Stimulated activated CD4-positive, alpha-beta T cell treated with anti-CD3 and anti-CD28 coated beads, Interleukin-12 subunit alpha, Interleukin-12 subunit beta, amount 100 ng/mL, for 4 hours (primary cell): ENCODE measurements at places on chromosomes 16 and 17.
A peak's percentile ranks its signal among the peaks of the same experiment; 100 is the strongest.

GRCh38 chr17:18141210-18141803 lies 32.8 kb downstream of the MYO15A start:
- no peak for DNase-seq

GRCh38 chr16:67673712-67674580 lies 7.3 kb downstream of the C16orf86 start:
- no peak for DNase-seq

GRCh38 chr16:29694384-29695195 lies 15.6 kb downstream of the QPRT start:
- DNase-seq, result no peak

GRCh38 chr16:52758473-52758855 lies 211.5 kb upstream of the TOX3 start:
- no peak for DNase-seq

- DNase-seq, result peak; percentile 58
These were observed 19.7 kb upstream of the SLC47A1 start for GRCh38 chr17:19513897-19514488.

DNA sequence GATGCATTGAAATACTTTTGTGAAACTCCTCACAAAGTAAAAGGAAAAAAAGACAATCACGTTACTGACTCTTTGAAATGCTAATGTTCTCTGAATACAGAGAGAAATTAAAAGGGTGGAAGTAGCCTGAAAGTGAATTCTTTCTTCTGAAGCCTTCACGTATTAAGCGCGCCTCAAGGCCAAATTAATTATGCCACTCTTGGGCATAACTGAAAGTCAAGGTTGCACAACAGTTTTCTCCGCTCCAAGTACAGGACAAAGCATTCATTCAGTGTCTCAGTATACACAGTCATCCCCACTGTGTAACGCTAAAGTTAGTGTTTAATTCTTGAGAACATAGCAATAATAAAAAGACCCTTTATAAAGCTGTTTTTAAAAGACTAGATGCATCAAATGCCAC lies 21.5 kb downstream of the PARN start:
- DNase-seq, result no peak

GRCh38 chr16:88941913-88942909 lies 34.8 kb downstream of the CBFA2T3 start:
- peak; percentile 63 for DNase-seq

DNA sequence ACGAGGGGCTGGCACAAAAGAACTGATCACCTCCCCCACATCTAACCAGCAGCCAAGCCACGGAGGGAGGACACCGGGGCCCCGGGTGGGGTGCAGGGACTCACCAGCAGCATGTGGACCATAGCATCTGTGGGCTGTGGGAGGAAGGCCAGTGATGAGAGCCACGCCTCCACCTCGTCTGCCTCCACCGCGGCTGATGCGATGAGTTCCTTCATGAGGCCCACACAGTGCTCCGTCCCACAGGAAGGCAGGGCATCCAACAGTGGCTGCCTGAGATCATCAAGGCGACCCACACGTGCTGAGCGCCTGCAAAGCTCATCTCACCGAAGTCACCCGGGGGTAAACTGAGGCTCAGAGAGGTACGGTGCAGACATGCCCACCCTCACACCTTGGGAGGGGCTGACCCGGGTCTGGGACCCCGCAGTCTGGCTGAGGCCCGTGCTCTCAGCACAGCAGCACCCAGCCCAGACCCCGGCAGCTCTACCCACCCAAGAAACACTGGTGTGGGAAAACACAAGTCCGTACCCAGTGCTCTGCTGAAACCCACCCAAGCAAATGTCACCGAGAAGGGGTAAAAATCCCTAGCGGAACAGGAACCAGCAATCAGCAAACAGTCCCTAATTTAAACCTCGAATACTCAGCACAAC lies 85.9 kb downstream of the LITAF start:
- DNase-seq, result no peak

GRCh38 chr17:65103896-65104295 lies 33.3 kb upstream of the RGS9 start:
- no peak for DNase-seq

- DNase-seq, result no peak
These were observed 694.7 kb upstream of the SALL1 start for GRCh38 chr16:51845586-51846305.

DNA sequence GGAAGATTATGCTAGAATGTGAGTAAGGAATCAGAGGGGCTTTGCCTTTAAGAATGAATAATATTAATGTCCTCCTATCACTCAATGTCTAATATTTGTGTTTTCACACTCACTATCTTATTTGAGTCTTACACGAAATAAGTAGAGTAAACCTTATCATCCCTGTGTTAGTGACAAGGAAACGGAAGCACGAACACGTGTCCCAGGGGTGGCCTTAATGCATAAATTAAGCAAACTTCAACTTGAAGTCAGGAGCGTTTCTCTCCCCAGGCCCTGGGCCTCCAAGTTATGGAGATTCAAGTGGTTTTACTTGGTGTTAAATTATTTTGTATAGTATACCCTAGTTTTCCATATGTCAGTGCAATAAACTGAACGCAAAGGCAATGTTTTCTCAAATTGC lies 96.0 kb downstream of the WDR59 start:
- DNase-seq, result no peak

DNA sequence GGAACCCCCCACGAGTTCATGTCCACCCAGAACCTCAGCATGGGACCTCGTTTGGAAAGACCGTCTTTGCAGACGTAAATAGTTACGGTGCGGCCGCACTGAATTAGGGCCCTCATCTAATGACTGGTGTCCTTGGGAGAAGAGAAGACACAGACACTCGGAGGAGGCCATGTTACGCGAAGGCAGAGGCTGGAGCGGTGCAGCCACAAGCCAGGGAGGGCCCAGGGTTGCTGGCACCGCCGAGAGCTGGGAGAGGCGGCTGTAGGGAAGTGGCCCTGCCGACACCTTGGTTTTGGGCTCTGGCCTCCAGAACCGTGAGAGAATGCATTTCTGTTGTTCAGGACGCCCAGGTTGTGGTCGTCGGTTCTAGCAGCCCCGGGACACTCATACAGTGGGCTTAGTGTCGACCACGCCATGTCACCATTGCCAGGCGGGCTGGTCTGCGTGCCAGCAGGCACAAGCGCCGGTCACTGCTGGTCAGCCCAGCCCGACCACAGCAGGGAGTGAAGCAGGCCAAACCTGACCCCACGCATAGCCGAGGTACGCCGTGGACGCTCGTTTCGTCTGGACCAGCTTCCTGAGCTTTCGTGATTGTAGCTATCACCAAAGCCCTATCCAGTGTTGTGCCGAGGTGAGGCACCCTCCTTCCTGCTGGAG lies 10.7 kb upstream of the WDR45B start:
- DNase-seq, result no peak

DNA sequence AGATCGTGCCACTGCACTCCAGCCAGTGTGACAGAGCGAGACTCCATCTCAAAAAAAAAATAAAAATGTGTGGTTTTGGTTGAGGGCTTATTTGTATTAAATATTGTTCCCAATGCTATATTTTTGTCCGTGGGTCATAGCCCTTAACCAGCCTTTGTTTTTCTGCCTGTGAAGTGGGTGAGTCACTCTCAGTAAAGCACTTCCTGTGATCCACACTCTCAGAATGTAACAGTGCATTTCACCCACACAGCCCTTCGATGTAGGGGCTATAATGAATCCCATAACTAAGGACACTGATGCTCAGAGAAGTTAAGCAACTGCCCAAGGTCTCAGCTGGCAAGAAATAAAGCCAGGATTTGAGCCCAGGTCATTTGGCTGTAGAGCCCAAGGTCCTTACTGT lies 34.7 kb upstream of the POLR3E start:
- no peak for DNase-seq

DNA sequence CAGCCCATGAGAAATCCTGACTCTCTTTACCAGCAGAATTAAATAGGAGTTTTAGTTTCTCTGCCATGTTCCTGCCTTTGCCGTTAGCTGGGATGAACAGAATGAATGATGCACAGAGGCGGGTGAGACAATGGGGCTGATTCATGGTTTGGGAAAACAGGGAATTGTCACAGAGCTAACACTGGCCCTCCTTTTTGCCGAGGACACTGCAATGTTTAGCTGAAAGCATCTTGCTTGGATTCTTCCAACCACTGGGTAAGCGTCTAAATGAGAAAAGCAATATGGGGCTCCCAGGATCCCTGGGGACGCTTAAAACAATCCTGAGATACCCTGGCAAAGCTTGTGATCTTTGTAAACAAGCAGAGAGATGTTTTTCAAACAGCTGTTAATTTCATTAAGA lies 12.8 kb upstream of the PAFAH1B1 start:
- no peak for DNase-seq

GRCh38 chr16:79519448-79519847 lies 81.1 kb downstream of the MAF start:
- no peak for DNase-seq

DNA sequence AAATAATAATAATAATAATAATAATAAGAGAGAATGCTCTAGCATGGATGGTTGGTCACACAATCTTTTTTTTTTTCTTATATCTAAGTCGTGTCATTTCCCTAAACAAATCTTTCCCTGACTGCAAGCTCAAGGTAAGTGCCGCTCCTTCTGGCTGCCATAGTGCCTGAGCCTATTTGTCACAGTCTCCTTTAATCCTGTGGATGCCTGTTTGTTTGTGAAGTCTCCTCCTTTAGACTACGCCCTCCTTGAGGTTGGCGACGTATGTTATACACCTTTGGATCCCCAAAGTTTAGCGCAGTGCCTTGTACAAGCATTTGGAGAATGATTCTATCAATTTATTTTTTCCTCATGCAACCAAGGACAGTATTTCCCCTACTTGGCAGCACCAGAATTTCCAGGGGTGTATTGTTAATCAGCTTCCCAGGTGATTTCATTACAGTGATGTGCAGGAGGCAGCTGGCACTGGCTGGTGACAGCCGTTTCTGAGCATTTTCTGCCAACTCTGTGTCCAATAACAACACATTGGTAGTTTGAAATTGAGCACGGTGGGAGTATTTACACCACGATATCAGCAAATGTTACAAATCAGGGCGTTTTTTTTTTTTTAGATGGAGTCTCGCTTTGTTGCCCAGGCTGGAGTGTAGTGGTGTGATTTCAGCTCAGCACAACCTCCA lies 26.6 kb downstream of the TMEM238L start:
- no peak for DNase-seq

DNA sequence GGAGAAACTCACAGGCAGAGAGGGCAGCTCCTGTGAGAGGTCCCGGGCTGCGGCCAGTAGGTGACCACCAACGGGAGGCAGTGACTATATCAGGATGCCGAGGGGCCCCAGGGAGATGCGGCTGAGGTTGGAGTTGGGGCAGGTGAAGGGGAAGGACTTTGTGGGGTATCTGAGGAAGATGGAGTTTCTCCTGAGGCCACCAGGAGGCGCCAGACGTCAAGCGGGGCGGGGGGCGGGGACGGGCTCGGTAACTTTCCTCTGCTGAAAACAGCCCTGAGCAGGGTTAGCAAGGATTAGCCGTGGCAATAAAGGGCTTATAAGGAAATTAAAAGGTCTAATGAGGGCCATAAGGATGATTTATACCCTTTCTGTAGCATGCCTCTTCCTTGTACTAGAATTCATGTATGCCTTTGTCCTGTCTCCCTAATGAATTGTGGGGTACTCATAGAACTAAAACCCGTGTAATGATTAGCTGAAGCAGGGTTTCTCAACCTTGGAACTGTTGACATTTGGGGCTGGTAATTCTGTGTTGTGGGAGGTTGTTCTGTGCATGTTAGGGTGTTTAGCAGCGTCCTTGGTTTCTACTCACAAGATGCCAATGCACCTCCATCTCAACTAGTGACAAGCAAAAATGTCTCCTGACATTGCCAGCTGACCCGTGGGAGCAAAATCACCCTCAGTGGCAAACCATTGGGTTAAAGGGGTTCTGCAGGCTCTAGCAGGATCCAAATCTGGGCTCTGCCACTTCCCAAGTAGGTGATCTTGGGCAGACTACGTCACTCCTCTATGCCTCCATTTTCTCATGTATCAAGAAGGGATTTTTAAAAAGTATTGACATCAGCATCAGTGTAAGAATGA lies 74.8 kb upstream of the GRIN2A start:
- peak; percentile 44 for DNase-seq

DNA sequence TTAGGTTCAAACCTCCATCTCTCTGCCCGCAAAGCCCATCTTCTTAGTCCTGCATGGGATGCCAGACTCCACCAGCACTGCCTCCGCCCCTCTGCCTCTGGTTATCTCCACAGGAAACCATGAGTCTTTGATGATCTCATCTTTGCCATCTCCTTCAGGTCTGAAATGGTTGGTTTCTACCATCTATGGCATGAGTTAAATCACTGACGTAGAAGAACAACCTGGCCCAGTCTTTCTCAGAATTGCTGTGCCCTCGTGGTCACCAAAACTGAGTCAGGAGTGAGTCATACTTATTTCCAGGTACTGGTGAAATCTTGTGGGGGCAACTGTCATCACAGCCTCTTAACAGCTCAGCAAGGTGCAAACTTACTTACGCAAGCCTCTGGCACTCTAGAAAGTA lies 468.7 kb upstream of the C16orf82 start:
- DNase-seq, result peak; percentile 47

DNA sequence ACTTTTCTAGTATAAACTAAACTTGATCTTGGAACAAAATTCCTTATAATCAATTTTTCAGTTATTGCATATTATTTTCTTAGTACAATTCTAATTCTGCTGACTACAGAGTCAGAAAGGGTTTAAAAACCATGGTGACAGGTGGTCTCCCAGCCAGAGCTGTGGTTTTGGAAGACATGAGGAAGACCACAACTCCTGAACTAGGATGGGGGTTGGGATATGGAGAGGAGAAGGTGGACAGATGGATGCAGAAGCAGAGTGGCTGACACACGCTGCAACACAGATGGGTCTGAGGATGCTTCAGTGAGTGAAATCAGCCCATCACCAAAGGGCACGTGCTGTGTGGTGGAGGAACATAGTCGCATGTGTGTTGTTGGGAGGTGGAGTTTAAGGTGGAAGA lies 187.7 kb downstream of the LGALS9B start:
- DNase-seq, result no peak

GRCh38 chr17:43169561-43170139 lies 1.4 kb upstream of the NBR1 start:
- peak; percentile 15 for DNase-seq

GRCh38 chr17:79027925-79028491 lies 4.0 kb downstream of the C1QTNF1 start:
- no peak for DNase-seq

DNA sequence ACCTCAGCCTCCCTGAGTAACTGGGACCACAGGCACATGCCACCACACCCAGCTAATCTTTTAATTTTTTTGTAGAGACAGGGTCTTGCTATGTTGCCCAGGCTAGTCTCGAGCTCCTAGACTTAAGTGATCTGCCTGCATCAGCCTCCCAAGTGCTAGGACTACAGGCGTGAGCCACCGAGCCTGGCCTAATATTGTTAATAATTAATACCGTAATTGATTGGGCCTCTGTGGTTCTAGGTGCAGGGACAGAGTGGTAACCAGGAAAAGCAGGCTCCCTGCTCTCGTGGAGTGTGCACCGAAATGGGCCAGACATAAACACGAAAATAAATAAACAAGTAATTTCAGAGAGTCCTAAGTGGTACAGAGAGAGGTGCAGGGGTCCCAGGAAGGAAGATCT lies 241.0 kb downstream of the GSG1L start:
- DNase-seq, result no peak

GRCh38 chr16:968620-969019 lies 2.2 kb downstream of the LMF1 start:
- no peak for DNase-seq
